ENCODE measurements at places on chromosomes 1 and 21.

DNA sequence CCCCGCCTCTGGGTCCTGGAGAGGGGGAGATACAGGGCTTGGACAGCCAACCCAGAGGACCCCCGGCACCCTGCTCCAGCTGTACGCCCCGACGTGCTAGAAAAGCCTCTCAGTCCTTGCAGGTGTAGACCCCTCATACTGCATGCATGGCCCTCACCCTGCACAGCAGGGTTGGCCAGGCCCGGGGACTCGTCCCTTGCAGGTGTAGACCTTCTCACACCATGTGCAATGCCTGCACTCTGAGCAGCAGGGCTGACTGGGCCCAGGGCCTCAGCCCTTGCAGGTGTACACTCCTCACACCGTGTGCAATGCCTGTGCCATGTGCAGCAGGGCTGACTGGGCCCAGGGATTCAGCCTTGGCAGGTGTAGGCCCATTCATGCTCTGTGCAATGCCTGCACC lies 26.8 kb downstream of the WNT9A start:
- DNase-seq: no peak

DNA sequence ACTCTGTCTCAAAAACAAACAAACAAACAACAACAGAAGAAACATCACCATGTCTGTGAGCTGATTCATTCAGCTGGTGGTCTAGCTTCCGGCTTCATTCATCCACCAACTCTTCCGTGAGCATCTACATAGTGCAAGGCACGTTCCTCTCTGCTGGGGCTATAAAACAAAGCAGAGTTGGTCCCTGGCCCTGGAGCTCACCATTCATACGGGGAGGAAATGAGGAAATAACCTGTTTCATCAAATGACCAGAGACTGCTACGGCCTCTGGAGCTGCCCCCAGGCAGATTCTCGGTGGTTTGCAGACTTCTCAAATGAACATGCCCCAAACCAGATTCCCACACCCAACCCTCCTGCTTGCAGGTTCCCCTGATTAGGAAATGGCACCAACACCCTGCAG lies 41.0 kb upstream of the ID3 start:
- no peak for DNase-seq

DNA sequence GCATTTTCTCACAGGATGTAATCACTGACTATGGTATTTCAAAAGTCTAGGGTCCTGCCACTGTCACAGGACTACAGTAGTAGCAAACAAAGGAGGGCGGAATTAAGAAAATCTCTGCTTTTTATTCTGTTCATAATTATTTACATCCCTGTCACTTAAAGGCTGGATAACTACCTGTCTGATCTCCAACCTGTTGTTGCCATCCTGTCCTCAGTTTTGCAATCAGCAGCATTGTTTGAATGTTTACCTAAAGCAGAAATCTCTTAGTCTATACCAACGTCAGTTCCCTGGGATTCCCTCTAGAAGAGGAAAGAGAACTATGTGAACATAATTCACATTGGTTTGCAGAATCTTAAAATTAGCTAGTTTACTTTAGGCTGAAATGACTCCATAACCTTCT lies 218.5 kb downstream of the PBX1 start:
- DNase-seq: no peak

DNA sequence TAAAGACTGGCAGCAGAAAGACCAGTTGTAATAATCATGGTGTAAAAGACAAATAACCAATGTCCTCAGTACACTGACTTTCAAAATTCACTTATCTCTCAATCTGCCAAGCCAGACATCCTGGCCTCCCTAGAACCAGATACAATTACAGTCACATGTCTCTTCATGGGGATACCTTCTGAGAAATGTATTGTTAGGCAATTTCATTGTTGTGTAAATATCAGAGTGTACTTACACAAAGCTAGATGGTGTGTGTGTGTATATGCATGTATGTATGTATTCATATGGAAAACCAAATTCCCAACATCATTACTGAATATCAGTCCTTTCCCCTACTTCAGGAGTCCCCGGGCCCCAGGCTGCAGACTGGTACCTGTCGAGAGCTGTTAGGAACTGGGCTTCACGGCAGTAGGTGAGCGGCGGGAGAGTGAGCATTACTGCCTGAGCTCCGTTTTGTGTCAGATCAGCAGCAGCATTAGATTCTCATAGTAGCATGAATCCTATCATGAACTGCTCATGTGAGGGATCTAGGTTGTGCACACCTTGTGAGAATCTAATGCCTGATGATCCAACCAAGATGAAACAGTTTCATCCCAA lies 65.3 kb upstream of the ZNF326 start:
- no peak for DNase-seq

- no peak for DNase-seq
Measured at GRCh38 chr1:99544328-99544727, 101.6 kb upstream of the PALMD start.

DNA sequence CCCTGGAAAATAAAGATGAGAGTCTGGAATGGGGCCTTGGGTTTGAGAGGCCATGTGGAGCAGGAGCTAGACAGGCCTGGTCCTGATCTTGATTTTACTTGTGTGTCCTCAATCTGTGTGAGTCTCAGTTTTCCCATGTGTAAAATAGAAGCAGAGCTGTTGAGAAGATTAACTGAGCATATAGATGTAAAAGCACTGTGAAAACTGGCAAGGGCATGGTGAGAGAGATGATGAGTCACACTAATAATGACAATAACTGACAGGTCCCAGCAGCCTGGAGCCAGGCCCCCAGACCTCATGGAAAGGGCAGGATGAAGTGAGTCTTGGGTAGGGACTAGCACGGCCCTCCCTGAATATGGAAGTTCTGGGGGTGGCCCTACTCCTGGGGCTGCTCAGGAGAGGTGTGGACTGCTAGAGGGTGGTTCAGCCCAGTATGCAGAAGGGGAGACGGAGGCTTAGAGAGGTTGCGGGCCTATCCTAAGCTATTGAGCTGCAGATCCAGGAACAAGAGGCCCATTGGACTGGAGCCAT lies 2.8 kb upstream of the AHDC1 start:
- no peak for DNase-seq

GRCh38 chr1:67537667-67538018 lies 107.4 kb upstream of the SERBP1 start:
- no peak for DNase-seq

DNA sequence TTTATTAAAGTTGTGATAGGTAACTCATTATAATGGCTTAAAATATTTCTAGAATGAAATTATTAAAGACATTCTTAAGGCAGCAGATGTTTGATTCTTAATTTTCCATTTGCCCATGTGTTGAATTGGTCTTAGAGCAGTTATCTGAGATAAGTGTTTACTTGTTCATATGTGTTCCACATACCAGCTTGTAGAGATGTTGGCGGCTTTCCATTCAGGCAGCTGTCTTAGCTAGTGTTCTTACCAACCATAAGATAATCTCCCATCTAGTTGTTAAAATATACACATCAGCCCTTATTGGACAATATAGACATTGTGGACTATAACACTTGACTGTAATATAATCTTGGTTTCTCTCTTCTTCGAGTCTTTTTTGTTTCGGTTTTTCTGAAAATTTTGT lies 1372.9 kb upstream of the ADGRL2 start:
- no peak for DNase-seq

- no peak for DNase-seq
Measured at GRCh38 chr1:7268983-7269382, 483.7 kb downstream of the CAMTA1 start.

DNA sequence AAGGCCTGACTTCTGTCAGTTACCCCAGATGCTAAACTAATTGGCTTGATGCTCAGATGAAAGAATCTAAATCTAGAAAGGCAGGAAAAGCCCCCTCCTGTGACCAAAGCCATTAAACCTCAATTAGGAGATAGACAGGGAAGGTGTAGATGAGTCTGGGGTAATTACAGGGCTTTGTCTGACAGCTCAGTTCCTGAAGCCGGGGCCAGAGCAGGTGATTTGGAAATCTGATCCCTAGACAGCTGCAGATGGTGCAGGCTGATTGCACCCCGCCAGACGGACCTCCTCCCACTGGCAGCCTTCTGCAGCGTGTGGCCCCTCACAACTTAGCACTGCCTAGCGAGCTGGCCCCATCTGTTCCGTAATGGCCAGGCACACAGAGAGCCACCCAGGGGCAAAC lies 395.1 kb downstream of the HLX start:
- no peak for DNase-seq

GRCh38 chr21:28538987-28539622 lies 453.6 kb downstream of the LTN1 start:
- DNase-seq: no peak

DNA sequence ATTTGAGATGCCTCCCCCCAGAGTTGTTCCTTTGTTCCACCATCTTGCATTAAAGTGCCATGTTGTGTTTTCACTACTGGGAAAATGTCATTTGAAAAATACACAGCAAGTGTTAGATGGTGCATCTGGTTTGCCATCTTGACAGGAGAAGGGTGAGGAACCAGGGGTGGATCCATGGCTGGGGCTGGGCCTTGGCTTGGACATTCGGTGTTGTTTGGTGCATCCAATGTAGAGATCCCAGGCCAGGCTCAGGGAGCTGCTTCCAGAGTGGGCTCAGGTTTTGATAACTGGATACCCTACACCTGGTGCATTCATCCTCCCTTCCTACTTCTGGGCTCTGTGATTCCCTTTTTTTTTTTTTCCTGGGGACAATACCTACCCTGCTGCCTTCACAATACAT lies 103.5 kb downstream of the UCK2 start:
- no peak for DNase-seq

GRCh38 chr1:38328278-38329035 lies 281.9 kb upstream of the POU3F1 start:
- DNase-seq: no peak

DNA sequence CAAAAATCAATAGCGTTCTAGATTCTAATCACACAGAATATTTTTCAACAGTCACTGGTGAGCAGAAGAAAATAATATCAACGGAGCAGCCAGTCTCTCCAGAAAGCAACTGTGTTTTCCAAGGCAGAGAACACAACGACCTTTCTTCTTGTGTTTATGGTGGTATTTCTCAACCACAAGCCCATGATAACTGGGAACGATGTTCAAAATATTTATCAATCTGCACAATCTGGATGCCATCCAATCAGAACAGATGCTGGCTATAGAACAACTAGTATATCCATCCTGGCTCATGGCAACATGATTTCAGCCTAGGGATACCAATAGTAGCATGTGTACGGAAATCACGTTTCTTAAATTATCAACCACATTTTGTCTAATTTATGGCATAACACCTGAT lies 162.7 kb upstream of the RUNX1 start:
- no peak for DNase-seq

- DNase-seq: no peak
Measured at GRCh38 chr1:89910268-89910667, 84.6 kb upstream of the ZNF326 start.

- DNase-seq: no peak
Measured at GRCh38 chr1:217617126-217617525, 13.8 kb downstream of the GPATCH2 start.

DNA sequence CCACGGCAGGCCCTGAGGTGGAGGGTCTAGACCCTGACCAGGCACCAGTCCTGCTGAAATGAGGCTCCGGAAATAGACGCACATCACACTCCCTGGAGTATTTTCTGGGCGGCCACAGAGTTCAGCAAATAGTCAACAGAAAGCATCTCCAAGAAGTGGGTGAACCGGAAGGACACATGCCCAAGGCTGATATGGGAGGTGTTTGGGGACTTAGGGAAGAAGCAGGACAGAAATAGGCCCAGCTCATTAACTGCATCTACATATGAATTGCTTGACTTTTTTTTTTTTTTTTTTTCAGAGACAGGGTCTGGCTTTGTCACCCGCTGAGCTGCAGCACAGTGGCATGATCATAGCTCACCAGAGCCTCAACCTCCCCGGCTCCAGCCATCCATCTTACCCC lies 36.5 kb upstream of the GPR157 start:
- DNase-seq: no peak

GRCh38 chr21:43585514-43585913 lies 73.8 kb downstream of the HSF2BP start:
- DNase-seq: no peak

- DNase-seq: no peak
Measured at GRCh38 chr1:68168545-68169171, 63.7 kb downstream of the WLS start.

GRCh38 chr1:112359961-112360767 lies 35.9 kb upstream of the CTTNBP2NL start:
- no peak for DNase-seq

GRCh38 chr1:64492424-64492823 lies 22.5 kb downstream of the CACHD1 start:
- DNase-seq: no peak

DNA sequence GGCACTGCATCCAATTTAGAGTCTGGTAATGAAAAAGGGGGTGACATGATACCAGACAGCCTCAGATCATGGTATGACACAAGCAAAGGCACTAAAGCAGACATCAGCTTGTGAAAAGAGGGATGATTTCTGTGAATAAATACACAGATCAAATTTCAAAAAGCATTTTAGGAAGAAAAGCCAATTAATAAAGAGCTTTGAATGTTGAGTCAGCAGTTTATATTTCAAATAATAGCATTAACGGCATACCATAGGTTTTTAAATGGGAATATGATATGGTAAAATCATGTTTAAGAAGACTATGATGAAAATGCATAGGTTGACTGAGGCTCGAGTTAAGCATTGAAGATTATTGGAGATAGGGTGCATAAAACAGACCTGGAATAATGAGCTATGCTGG lies 13.5 kb downstream of the KCNT2 start:
- no peak for DNase-seq

DNA sequence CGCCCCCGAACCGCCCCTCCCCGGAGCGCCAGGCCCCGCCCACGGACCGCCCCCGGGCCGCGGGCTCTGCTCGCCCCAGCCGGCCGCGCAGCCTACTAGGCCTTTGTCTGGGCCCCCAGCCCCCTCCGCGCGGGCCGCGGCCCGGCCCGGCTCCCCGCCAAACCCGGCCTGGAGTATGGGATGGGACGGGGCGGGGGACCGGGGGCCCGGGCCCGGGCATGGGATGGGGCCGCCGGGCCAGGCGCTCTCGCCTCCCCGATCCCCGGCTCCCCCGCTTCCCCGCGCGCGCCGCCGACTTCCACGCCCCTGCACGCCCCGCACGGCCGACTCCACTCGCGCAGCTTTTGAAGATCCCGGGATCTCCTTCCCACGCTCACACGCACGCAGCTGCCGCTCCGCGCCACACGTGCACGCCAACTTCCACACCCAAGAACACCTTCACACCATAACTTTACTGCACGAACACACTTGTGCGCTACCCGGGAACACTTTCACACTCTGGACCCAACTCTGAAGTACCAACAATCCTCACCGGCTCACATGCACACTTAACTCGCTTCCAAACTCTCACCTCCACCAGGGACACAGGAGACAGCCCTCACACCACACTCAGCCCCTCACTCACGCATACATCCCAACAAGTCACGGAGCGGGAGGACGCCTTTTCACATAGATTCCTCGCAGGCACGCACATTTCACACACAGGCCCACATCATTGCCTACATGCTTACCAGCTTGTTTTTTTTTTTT lies 437 bp upstream of the HSPG2 start:
- DNase-seq: peak; percentile 46

Measured in T-helper 2 cell (primary cell).